ENCODE measurements at places on chromosomes 5 and 9.

DNA sequence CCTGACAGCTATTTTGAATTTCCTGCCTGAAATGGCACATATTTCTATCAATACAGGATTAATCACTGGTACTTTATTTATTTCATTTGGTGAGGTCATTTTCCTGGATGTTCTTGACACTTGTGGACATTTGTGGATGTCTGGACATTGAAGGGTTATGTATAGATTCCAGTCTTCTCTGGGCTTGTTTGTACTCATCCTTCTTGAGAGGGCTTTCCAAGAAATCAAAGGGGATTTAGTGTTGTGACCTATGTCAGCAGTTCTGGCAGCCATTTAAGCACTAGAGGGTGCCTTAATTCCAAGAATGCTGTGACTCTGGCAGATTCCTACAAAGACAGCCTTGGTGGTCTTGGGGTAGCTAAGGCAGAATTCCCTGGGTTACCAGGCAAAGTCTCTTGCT, 259.7 kb downstream of the CSNK1G3 start:
- DNase-seq: no peak

GRCh38 chr9:94973451-94973941, 247.0 kb downstream of the AOPEP start:
- no peak for DNase-seq

- DNase-seq: no peak
Observed at GRCh38 chr9:35000535-35001284, 11.2 kb downstream of the DNAJB5 start.

DNA sequence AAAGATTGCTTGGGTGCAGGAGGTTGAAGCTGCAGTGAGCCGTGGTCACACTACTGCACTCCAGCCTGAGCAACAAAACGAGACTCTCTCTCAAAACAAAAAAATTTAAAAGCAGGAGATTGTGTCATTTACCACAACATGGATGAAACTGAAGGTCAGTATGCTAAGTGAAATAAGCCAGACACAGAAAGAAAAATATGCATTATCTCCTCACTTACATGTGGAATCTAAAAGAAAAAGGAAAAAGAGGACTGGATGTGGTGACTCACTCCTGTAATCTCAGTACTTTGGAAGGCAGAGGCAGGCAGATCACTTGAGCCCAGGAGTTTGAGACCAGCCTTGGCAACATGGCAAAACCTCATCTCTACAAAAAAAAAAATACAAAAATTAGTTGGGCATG, 146.8 kb upstream of the DAPK1 start:
- DNase-seq: no peak

- DNase-seq: peak; percentile 47
Observed at GRCh38 chr5:142587354-142587965, 98.4 kb downstream of the FGF1 start.

- no peak for DNase-seq
Observed at GRCh38 chr9:116605060-116605459, 82.0 kb upstream of the TRIM32 start.

- DNase-seq: no peak
Observed at GRCh38 chr5:27048510-27048909, 10.1 kb upstream of the CDH9 start.

GRCh38 chr5:179869101-179869500, 10.5 kb upstream of the MRNIP start:
- DNase-seq: no peak

DNA sequence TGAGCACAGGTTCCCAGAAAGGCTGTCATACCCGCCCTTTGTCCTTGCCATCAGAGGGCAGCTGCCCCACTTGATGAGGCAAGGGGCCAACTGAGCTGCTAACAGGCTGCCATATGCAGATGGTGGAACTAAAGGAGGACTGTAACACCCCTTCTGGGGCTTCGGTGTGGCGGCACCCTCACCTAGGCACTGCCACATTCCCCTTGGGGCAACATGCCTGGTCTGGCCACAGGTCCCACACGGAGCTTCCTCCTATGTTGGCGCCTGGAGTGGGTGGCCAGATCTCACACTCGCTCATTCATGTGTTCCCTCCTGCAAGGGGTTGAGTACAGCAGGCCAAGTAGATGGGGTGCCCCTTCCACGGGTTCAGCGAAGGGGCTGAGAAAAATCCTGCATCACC, 777.4 kb upstream of the CHD1 start:
- DNase-seq: no peak

DNA sequence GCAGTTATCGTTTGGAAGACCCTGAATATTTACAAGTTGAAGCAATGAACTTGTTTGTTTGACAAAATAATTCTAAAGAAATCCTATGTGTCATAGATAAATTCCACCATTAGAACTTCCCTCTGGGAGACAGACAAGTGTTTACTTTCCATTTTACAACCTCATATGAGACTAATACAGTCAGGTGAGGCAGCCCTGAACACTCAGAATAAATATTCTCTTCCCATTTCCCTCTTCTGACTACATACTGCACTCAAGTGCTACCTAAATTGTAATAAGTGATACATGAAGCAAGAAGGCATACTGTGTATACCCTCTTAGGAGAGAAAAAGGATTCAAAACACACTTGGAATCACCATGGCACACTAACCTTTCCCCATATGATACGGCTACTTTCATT, 6.8 kb downstream of the RASEF start:
- no peak for DNase-seq

GRCh38 chr9:125190361-125190801, 778 bp upstream of the PPP6C start:
- DNase-seq: no peak

DNA sequence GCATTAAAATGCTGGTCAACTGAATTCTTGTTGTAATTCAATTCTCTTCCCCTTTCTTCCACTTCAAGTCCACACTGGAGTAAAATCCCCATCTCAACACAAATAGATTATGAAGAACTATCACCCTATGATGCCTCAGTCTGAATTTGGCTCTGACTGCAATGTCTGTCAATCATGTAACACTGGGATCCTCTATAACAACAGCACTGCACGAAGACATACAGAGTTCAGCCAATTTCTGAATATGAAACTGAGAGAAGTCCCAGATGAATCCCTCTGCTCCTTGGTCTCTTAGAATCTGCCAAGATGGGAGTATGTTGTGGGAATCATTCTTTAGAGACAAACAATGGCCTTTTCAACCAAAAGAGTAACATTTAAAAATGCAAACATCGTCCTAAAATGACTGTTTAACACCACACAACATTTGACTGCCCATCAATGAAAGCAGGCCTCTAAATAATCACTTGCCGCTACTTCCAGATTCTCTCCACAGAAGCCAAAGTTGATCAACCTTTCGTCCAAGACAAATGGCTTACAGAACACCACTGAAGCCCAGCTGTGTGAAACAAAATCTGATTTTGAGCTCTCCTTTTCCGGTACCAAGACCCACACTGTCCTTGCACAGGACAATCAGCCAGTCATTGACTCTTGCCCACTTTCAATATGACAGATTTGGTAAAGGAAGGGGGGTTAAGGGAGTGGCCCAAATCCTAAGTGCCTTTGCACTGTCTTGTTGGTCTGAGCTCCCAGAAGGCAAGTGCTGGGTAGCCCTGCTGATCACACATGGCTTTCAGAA, 258.0 kb downstream of the EBF1 start:
- no peak for DNase-seq

GRCh38 chr9:18294229-18294628, 179.7 kb upstream of the ADAMTSL1 start:
- DNase-seq: no peak

GRCh38 chr5:94776167-94776566, 157.7 kb downstream of the SLF1 start:
- DNase-seq: no peak

GRCh38 chr9:15735083-15735857, 182.4 kb downstream of the CCDC171 start:
- DNase-seq: no peak

DNA sequence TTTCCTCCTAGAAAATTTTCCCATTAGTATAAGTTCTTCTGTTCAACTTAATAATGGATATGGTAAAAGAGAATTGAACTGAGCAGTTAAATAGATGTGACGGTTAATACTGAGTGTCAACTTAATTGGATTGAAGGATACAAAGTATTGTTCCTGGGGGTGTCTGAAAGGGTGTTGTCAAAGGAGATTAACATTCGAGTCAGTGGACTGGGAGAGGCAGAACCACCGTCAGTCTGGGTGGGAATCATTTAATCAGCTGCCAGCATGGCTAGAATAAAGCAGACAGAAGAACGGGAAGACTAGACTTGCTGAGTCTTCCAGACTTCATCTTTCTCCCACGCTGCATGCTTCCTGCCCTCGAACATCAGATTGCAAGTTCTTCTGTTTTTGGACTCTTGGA, 689.6 kb upstream of the CDH10 start:
- DNase-seq: no peak

- DNase-seq: no peak
Observed at GRCh38 chr9:88736136-88736637, 201.2 kb downstream of the NXNL2 start.

DNA sequence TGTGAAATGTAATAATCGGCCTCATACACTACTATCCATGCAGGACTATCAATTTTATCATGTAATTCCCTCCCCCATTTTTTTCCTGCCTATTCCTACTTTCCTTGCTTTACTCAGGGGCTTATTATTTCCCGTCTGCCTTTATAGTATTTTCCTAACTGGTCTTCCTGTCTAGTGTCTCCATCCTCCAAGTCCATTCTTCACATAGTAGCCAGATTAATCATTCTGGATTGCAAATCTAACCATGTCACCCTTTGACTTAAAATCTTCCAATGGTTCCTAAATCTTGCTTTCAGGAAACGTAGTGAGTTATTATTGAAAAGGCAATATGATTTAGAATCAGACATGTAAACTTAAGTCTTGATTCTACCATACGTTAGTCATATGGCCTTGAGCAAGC, 307.4 kb upstream of the HAPLN1 start:
- DNase-seq: no peak
